HuH-7 (cell line): ENCODE measurements at places on chromosomes 1 and 21.

- DNase-seq: no peak
Measured at GRCh38 chr1:228304225-228304624, 96.4 kb downstream of the OBSCN start.

DNA sequence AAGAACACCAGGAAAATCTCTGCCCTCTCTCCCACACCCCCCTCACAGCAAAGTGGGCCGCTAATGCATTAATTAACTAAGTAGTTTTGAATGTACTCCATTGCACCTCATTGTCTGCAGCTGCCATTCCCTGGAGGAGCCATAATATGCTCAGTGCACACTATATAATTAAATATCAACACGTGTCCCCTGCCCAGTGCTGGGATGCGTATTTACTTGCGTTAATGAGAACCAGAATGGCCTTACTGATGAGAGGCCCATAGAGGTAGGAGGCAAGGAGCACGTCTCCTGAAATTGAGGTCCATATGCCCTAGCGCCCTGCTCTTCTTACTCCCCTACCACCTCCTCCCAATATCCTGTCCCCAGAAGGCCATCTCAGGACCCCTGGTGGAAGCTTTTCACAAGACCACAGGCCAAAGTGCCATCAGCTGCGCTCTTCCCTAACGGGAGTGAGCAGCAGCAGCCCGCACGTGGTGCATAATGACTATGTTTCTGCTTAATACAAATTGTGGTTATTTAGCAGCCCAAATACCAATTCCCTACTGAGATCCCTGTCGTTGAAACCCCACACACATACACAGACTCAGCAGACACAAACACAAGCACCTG is 76.8 kb downstream of the PLXNA2 start:
- no peak for DNase-seq

DNA sequence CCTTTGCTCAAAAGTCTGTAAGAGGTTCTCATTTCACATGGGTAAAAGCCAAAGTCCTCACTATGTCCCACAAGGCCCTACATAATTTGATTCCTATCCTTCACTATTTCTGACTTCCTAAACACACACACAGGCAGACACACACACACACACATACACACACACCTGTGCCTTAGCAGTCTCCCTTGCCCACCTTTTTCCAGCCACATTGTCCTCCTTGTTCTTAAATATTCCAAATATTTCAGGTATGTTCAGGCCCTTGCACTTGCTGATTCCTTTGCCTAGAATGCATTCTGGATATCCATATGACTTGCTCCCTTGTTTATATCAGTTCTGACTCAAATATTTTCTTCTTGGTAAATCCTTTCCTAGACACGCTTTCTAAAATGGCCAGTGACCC is 54.6 kb downstream of the NTNG1 start:
- DNase-seq: no peak

DNA sequence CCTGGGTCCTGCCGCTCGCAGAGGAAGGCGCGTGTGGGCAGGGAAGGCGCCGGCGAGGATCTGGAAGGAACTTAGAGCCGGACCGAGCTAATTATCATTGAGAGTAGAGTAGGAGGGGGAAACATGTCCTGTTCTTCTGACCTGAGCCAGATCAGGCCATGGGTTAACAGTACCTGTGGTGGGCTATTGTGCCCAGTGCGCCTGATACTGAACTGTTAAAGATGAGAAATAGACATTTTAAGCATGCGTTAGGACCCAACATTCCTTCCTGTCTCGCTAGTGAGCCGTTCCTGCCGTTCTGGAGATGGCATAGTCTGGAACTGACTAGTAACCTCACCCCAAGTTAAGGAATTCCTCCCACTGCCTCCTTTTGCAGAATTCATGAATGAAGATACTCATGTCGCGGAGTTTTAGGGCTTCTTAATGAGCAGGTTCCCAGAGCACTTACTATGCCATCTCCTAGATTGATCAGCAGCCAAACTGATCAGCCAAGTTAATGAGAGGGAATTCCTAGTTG is 870 bp downstream of the STRIP1 start:
- no peak for DNase-seq
